ENCODE measurements at places on chromosomes 1 and 21.

- DNase-seq: no peak
Measured at GRCh38 chr1:43536196-43536863, 5.6 kb downstream of the PTPRF start.

- DNase-seq: no peak
Measured at GRCh38 chr21:43759651-43760050, 16.5 kb downstream of the CSTB start.

DNA sequence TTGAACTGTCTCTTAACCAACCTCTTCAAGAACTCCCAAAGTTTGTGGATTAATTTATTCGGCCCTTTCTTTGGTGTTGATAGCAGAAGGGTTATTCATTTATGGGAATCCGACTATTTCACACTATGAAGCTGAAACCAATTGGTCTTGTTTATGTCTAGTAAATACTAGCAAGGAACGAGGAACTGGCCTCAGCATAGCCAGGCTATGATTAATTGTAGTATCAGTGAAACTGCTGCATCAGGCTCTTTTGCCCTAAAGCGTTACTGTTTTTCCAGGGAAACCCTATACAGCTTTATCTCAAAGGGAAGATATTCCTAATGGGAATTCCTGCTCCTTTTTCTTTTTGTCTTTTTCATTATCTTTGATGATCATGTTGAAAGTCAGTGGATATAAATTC, 35.1 kb downstream of the CLEC20A start:
- no peak for DNase-seq

GRCh38 chr1:5455056-5455455, 537.2 kb downstream of the NPHP4 start:
- no peak for DNase-seq

DNA sequence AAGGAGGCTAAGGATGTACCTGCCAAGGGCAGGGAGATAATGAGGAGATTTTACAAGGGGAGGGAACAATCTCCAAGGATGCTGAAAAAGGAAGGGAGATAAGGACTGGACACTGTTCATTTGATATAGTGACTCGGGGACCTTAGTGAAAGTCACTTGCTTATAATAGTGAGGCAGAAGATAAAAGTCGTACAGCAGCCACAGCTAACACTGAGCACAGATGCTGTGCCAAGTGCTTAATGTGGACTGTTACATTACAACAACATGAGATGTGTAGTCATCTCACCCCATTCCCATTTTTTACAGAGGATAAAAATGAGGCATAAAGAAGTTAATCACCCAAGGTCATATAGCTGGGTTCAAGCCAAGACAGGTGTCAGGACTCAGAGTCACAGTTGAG, 181.9 kb downstream of the FGGY start:
- no peak for DNase-seq

- DNase-seq: no peak
Measured at GRCh38 chr1:220696226-220696862, 6.2 kb downstream of the C1orf115 start.

GRCh38 chr1:150234309-150234565, 1.7 kb downstream of the ANP32E start:
- no peak for DNase-seq

GRCh38 chr1:23732363-23733224, 10.7 kb upstream of the ELOA start:
- no peak for DNase-seq

GRCh38 chr1:24966724-24967346, 36.8 kb upstream of the RUNX3 start:
- peak; percentile 70 for DNase-seq

DNA sequence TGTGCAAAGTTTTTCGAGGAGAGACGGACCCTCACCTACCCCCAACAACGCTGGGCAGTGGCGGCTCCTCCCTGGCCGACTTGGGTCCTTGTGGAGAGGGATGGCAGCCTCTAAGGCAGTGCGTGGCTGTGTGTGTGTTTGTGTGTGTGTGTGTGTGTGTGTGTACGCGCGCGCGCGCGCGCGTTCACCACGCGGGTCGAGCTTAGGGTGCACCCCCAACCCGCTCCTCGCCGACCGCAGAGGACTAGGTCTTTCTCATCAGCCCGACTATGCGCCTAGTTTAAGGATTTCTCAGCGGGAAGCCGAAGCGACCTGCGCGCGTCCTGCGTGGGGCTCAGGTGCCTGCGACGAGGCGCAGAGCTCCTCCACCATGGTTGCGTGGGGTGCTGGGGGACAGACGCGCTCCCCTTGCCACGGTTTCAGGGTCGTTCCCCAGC, 940 bp downstream of the SOX13 start:
- no peak for DNase-seq

DNA sequence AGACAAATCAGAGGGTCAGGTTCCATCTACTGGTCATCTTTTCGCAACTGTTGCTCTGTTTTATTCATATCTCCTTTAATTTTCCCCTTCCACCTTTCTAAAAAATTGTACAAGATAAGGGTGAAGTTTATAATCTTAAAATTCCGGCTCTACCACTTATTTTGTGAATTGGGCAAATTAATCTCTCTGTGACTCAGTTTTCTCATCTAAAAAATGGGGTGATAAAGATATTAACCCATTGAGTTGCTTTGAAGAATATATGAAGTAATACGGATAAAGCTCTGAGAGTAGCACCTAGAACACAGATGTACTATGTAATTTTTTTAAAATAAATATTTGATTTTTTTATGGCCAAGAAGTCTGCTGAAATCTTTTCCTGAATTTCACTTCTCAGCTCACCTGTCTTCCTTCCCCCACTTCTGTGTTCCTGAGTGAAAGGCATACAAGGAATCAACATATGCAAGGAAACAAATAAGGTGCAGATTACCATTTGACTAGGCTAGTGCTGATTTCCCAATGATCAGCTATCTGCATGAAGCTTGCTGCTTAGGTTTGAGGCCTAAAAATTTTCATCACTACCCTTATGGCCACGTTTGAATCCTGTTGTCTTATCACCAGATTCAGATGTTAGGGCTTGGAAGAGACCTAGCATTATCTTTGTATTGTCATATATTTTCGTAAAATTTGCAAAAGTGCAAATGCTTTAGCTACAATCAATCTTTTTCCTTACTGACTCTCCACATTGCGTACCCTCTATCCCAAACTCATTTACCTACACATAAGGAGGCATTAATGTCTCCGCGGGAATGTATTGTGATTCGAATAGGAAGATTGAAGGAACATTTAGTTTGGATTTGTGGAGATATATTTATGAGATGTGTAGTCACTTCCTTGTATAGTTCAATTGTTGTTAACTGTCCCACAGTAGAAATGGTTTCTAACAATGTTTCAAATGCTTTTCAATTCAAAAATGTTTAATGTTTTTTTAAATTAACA, 718.3 kb upstream of the PTBP2 start:
- no peak for DNase-seq

DNA sequence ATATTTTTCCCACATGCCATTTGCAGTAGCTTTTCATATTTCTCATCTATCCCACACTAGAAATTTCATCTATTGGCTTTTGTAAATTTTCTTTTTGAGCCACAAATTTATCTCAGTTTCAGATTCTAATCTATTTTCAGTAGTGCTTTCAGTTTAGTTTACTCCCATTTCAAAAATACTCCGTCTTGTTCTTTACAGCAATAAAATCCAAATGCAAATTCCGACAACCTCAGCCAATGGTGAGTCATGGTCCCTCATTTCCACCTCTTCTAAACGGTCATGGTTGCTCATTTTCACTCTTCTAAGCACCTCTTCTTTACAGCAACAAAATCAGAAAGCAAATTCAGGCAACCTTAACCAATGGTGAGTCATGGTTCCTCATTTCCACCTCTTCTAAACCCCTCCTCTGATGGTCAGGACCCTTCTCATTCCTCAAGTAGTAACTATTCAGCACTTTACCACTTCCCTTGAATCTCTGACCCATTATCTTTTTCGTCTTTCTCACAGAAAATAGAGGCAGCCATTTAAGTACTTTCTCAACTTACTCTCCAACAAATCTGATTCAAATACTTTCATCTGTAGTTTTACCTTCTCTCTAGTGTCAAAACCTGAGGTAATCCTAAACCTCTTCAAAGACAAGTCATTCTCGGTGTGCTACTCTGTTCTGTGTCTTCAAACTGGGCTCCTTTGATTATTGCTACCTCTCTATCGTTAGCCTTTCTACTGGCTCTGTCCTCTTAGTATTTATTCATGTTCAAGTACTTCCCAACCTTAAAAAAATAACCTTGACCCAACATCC, 34.4 kb downstream of the C21orf91 start:
- DNase-seq: peak; percentile 51

DNA sequence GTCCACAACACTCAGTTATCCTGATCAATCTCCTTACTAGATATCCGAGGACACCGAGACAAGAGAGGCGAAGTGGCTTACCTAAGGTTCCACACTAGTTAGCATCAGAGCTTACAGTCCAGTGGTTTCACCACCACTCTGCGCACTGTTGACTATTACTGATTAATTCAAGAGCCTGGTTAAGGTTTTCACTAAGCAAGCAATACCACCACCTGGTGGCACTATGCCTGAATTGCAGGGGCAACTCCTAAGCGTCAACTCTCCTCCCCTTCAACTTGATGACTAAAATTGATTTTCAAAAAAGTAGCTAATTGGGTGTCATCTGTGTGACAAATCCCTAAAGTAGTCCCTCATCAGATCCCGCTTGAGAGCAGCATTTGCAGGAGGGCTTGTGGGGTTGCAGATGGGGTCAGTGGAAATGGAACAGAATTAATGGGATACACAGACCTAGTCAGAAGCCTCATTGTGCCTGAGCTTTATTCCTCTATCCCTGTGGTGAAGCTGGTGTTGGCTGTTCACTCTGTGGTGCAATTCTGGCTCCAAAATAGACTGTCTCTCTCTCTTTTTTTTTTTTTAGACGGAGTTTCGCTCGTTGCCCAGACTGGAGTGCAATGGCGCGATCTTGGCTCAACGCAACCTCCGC, 9.1 kb downstream of the TTC22 start:
- peak; percentile 45 for DNase-seq

GRCh38 chr21:41899426-41900202, 20.5 kb upstream of the PRDM15 start:
- peak; percentile 35 for DNase-seq

DNA sequence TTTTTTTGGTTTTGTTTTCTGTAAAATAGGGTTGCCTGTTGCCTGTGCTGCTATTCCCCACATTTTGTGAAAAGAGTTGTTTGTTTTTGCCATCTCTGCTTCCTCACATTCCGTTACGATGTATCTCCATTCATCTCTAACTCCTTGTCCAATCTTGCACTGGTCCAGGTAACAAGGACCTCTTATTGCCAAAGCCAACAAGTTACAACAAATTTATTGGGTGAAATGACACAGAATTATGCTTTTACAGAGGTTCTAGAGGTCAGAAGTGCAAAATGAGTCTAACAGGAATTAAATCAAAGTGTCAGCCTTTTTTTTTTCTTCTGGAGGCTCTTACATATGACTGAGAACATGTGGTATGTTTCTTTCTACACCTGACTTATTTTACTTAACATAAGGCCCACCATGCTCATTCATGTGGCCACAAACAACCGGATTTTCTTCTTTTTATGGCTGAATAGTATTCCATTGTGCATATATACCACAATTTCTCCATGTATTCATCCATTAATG, 787.9 kb upstream of the B3GALT2 start:
- DNase-seq: no peak

- no peak for DNase-seq
Measured at GRCh38 chr1:63674238-63674864, 81.1 kb downstream of the PGM1 start.

DNA sequence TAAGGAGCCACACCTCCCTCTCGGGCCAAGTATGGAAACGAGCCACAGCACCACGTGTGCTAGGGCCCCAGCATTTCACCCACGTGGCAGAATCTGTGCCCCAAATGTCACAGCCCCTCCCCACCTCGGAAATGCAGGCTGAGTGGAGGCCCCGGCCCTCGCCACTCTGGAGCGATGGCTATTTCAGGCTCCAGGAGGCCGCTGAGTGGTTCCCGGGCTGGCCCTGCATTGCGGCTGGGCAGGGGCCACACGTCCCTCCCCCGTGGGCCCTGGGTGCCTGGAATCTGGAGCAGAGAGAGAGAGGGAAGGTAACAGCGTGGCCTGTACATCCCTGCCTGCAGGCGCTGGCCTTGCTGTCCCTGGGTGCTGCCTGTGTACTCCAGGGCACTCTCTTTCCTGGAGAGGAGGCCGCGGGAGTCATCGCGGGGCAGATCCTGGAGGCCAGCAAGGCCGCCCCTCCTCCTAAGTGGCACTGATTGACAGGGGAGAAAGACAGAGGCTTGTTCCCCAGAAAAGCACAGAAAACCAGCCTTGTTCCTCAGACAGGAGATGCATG, 68.0 kb upstream of the TRAPPC10 start:
- DNase-seq: no peak

- DNase-seq: no peak
Measured at GRCh38 chr1:166086113-166086883, 80.5 kb downstream of the FAM78B start.

GRCh38 chr1:106969731-106970130, 86.7 kb upstream of the PRMT6 start:
- no peak for DNase-seq

- peak; percentile 46 for DNase-seq
Measured at GRCh38 chr1:160797861-160798273, 1.9 kb downstream of the LY9 start.

DNA sequence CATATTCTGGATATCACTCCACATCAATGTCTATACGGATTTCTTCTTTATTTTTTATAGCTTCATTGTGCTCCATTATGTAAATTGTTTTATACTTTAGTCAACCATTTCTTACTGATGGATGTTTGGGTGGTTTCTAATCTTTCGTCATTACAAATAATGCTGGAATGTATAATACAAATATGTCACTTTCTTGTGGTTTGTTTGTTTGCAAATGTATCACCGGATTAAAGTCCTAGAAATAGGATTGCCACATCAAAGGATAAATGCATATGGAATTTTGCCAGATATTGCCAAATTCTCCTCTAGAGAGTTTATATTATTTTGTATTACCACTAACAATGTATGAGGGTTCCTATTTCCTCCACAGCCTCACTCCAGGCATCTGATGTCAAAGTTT, 48.7 kb upstream of the PRDM2 start:
- no peak for DNase-seq

GRCh38 chr1:242083742-242084141, 84.8 kb upstream of the MAP1LC3C start:
- DNase-seq: no peak

Data from activated T-cell treated with anti-CD3 and anti-CD28 coated beads for 24 hours (primary cell).